ENCODE measurements at places on chromosomes 11 and 22.

DNA sequence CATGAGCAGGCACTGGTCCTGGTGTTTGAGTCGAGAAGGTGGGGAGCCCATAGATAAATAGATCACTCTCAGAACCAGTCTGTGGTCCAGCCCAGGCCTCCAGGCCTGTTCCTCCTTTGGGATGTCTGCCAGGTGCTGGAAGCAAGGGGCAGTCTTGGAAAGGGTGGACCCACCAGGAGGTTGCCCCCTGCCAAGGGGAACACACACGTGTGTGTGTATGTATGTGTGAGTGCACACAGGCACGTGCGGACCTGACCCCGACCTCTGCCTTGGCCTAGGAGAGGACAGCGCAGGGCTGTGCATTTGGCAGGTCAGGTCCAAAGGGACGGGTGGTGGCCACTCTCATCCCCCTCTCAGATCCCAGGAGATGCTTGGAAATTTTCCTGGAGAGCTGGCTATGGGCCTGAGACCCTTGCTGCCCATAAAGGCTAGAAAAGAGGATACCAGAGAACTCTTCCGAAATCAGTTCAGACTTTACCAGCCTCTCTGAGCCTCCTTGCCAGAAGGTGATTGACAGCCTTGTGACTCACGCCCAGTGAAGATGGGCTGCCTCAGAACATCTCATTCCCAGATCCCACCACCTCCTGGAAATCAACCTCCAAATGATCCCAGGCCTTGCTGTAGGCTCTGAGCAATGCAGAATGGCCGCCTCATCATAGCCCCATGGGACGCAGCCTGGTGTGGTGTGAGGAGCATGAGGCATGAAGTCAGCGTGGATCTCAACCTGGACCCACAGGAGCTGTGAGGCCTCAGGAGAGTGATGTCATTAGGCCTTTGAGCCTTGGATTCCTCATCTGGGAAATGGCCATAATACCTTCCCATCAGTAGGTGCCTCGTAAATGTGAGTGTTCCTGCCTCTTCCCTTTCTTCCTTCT is 24.0 kb upstream of the CREB3L1 start:
- DNase-seq: no peak

GRCh38 chr11:39078465-39078864 is 2381.0 kb downstream of the LRRC4C start:
- no peak for DNase-seq

DNA sequence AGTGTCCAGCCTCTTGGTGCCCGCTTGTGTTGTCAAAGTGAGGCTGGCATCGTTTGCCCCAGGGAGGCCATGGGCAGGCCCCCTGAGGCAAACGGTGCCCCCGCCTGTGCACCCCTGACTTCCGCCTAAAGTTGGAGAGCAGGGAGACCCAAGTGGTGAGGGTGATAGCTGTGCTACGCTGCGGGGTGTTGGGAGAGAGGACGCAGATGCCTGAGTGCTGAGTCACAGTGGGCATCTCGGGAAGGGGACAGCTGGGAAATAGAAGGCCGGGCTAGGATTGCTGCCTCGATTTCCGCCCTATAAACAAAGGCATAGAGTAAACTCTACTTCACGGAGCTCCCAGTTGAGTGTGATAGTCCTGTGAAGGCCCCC is 5.8 kb downstream of the GRIK4 start:
- no peak for DNase-seq

DNA sequence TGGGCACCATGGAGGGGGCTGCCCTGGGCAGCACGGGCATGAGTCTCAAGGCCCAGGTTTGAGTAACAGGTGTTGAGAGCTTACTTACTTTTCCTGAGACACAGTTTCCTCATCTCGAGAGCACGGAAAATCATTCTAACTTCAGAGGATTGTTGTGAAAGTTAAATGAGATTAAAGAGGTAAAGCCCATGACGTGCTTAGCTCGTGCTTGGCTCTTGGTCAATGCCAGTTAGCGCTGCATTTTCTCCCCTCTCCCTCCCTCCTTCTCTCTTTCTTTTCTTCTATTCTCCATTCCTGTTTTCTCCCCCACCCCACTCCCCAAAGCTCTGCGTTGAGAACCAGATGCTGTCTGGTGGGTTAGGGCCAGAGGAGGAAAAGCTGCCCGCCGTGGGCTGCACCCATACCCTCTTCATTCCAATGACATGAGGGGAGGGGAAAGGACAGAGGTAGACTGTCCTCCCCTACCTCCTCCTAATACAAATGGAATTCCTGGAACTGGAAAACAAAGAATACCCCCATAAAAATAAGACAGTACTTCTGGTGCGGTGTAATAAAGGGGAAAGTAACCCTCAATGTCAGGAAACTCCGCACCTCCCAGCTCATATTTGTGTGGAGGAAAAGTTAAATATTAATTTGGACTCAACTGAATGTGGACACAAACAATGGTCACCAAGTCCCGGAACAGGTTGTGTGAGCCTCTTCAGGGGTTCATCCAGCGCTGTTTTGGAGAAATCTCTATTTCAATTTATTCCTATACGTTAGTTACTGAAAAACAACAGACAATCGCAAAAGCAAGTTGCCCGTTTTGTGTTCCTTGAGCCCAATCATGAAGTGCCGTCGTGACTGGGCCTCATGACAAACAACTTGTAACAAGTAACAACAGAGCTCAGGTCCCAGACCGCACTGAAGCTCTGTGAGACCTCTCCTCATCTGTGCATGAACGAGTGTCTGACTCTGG is 54.8 kb upstream of the B3GAT1 start:
- no peak for DNase-seq

GRCh38 chr22:30889268-30889995 is 79.1 kb downstream of the MORC2 start:
- DNase-seq: no peak

DNA sequence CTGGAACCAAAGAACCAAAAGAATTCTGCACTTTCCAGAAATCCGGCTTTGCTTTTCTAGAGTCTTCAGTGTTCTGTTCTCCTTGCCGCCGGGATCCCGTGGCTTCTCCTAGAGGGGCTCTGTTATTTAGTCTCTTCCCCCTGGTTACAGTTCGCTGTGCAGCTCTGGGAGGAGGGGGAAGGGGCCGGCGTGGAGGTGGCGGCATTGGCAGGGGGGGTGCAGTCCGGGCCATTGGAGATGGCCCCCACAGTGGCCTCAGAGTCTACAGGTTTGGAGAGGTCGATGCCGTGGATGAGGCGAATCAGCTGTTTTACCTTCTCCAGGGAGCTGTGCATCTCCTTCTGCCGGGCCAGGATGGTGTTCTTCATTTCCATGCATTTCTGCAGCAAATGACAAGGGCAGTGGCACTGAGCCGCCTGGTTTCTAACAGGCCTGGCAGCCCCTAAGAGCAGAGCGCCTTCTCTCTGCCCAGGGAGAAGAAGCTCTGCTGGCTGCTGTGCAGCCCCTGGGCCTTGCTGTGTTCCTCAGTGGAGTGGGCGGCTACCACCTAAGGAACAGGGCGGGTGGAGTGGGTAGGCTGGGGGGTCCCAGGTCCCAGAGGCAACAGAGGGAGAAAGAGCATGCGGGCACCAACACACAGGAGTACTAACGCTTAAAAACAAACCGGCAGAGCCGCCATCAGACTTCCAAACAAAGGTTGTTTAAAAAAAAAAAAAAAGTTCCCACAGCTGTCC is 11.6 kb downstream of the LARGE2 start:
- DNase-seq: no peak
